ENCODE measurements at places on chromosomes 5 and 9.
A peak's percentile ranks its signal among the peaks of the same experiment; 100 is the strongest.

DNA sequence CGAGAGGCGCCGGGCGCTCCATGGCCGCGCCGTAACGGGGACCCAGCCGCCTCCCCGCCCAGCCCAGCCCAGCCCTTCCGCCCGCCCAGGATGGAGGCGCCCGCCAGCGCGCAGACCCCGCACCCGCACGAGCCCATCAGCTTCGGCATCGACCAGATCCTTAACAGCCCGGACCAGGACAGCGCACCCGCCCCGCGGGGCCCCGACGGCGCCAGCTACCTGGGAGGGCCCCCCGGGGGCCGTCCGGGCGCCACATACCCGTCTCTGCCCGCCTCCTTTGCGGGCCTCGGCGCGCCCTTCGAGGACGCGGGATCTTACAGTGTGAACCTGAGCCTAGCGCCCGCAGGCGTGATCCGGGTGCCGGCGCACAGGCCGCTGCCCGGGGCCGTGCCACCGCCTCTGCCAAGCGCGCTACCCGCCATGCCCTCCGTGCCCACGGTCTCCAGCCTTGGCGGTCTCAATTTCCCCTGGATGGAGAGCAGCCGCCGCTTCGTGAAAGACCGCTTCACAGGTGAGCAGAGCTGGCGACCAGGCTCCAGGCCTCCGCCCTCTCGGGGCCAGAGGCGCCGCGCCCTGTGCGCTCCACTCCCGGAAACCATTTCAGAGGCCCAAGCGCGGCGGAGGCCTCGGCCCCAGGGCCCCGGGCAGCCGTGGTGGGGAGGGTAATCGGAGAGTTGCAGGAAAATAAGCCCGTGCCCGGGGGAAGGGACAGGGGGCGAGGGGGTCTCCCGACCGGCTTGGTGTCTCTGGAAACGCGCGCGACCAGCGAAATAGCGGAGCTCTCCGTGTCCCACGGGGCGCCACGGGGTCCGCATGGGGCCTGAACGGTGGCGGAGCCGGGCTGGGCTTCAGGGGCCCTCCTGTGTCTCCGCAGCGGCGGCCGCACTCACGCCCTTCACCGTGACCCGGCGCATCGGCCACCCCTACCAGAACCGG is 496 bp downstream of the TLX3 start:
- DNase-seq = no peak

DNA sequence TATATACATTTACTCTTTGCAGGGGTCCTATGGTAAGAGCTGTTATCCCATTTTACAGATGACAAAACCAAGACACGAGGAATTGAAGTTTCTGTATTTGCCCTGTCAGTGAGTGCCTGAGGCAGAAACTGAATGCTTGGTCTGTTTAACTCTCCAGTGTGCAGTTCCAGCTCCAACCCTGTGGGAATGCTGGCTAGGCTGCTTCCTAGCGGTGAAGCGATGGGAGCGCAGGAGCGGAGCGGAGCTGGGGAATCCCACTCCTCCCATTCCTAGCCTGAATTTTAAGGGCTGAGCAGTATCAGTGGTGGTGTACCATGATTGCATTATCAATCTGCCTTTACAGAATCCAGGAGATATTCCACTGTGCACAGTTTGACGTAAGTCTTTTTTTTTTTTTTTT is 202.3 kb downstream of the LRRC70 start:
- no peak for DNase-seq

GRCh38 chr5:134510970-134511795 is 14.3 kb upstream of the JADE2 start:
- peak; percentile 93 for DNase-seq

GRCh38 chr5:124718380-124718789 is 28.1 kb downstream of the ZNF608 start:
- DNase-seq = peak; percentile 25

DNA sequence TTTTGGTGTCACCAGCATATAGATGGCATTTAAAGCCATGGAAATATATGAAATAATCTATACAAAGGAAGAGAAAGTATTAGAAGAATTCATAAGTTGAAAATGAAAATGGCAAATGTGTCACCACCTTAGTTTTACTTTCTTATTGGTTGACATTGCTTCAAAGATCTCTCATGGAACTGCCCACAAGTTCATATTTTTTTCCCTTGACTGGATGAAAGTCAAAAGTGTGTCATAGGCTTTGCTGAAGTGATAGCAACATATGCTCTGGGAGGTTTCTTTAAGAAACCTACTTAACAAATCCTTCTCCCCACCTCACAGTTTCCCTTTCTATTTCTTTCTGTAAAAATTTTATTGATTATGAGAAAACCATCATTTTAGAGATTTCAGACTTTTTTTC is 127.2 kb downstream of the VPS13A start:
- DNase-seq = no peak

- DNase-seq = no peak
Observed at GRCh38 chr9:137500666-137501397, 41.7 kb upstream of the NSMF start.

DNA sequence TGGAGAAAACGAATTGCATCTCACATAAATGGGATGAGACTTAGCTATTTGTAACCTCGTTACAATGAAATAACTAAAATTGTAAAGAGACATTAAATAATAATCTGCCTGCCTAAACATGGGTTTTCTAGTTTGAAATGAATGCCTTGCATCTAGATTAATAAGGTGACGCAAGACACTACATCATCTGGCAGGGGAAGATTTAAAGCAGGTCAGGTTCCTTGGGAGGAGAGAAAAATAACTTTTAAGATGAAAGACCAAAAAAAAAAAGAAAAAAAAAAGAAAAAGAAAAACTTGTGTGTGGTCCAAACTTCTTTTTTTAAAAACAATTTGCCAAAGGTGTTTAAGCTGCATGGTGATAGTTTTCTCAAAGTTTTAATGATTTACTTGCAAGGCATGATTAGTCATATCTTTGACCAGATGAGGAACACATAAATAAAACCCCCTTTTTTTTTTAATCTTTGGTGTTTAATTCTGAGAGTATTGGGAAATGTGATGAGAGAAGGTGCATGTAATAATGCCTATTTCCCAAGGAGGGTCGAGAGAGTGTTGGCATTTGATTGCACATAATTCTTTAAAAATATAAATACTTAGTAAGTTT is 122.9 kb upstream of the ADAMTSL1 start:
- DNase-seq = no peak

GRCh38 chr5:14460844-14461398 is 120.7 kb upstream of the OTULINL start:
- no peak for DNase-seq

GRCh38 chr5:126428421-126428820 is 5.2 kb downstream of the GRAMD2B start:
- DNase-seq = no peak

GRCh38 chr9:91419222-91420191 is 4.1 kb downstream of the NFIL3 start:
- peak; percentile 63 for DNase-seq

- peak; percentile 49 for DNase-seq
Observed at GRCh38 chr9:124271660-124272059, 13.9 kb downstream of the NEK6 start.

- DNase-seq = no peak
Observed at GRCh38 chr9:121192518-121192917, 9.2 kb downstream of the RAB14 start.

GRCh38 chr5:111234125-111234524 is 9.9 kb downstream of the CAMK4 start:
- DNase-seq = no peak

GRCh38 chr5:127909821-127910220 is 173.7 kb upstream of the SLC12A2 start:
- no peak for DNase-seq

GRCh38 chr5:139763280-139763929 is 32.2 kb upstream of the PSD2 start:
- no peak for DNase-seq

- DNase-seq = no peak
Observed at GRCh38 chr5:140110646-140110957, 3.3 kb upstream of the PURA start.

GRCh38 chr5:138336952-138337684 is 948 bp upstream of the FAM53C start:
- peak; percentile 76 for DNase-seq

- no peak for DNase-seq
Observed at GRCh38 chr5:149254506-149254905, 17.2 kb upstream of the AFAP1L1 start.

GRCh38 chr9:126499911-126500599 is 113.7 kb upstream of the LMX1B start:
- no peak for DNase-seq

DNA sequence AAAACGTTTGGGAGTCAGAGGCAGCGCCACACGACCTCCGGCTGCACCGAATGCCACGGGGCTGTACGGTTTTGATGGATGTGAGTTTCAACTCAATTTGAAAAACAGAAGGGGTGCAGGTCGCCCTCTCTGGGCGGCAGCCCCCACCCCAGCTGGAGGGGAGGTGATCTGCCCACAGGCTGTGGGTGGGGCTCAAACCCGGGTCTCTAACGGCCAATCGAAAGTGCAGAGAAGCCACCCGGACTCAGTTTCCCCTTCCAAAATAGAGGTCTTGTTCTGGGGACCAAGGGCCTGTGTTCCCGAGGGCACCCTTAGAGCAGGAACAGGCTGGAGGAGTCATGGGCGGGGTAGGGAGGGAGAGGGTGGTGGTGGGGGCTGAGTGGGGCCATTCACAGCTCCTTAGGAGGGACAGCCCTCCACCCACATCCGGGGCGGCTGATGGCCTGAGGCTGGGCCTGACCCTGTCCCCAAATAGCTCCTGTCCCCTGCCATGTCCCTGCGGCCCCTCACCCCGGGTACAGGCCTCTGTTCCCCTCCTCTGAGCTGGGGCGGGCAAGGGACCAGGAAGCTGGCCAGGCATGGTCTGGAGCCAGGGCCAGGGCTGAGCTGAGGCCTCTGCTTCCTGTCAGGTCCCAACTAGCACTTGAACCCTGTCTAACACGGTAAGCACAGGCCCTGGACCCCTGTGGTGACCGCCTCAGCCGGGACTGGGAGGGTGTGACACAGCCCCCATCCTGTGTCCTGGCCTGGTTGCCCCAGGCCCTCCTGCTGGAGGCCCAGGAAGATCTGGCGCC is 22.6 kb upstream of the NOTCH1 start:
- no peak for DNase-seq

DNA sequence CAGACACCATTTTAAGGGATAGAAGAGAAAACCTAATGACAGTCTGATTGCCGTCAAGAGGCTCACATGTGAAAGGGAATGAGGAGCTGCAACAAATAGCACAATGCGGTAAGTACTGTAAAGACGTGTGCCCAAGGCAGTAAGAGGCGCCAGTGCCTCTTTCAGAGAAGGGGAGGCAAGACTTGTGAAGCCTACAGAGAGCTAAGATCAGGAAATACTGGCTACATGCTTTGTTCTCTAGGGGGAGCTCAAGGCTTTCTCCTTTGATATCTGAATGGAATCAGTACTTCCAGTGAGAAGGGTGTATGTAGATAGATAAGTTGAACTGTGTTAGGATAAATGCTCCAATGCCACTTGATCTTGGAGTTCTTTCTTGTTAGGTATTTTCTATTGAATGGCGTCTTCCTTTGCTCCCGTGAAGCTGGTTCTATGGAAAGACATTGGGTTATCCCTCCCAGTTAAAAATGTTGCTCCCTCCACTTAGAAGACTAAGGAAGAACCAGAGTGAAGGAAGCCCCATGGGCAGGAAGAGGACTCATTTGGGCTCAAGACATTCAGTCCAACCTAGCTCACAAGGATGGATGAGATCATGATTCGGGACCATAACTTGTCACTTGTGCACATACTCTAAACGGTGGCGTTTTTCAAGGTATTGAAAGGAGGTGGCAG is 23.5 kb upstream of the ALDOB start:
- DNase-seq = peak; percentile 90
